AG04450 (cell line): ENCODE measurements at places on chromosomes 12 and 14.

- DNase-seq: no peak
These were observed 957.5 kb downstream of the SLC6A15 start for GRCh38 chr12:83954956-83955601.

DNA sequence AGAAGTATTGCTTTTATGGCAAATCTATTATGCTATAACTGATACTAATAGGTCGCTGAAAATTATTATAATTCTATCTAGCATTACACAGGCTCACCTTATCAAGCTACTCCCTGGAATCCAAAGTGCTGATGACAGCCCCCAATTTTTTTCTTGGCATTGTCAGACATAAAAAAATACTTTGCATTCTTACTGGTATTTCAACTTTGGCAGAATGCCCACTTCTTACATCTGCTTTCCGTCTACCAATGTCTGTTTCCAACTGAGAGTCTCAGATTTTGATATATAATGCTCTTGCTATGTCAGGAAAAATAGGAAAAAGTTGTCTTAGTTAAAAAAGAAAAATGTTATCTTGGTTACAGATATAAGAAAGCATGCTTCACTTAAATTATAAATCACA lies 615.4 kb downstream of the C12orf50 start:
- no peak for DNase-seq

GRCh38 chr14:92460916-92461579 lies 52.5 kb upstream of the RIN3 start:
- no peak for DNase-seq

- DNase-seq: no peak
These were observed 33.3 kb upstream of the MSI1 start for GRCh38 chr12:120402217-120402616.

DNA sequence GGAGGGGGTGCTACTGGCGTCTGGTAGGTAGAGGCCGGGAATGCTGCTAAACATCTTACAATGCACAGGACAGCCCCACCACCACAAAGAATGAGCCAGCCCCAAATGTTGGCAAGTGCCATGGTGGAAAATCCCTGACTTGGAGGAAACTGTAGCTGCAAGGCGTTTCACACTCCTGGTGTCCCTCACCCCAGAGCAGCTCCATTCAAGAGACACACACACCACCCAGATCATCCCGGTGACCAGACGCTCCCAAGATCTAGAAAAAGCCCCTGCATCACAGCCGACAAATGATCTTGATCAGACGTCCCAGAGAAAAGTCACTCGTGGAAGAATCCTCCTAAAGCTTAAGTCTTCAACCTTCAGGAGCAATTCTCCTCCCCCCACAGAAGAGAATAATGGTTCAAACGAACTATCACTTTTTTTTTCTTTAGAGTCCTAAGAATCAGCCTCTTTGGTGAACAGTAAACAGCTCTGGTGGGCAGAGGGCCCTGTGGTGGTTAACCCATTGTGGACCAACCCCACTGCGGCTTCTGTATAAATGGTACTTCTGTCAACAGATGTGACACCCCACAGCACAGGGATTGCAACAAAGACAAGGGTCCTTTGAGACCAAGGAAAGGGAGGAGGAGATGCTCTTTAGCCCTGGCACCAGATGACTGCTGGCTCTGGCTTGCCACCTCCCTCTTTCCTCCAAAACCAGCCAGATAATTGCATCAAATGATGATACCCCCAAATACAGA lies 2.7 kb downstream of the GLTP start:
- DNase-seq: no peak

- DNase-seq: no peak
These were observed 5.5 kb downstream of the ASCL1 start for GRCh38 chr12:102962986-102963385.

DNA sequence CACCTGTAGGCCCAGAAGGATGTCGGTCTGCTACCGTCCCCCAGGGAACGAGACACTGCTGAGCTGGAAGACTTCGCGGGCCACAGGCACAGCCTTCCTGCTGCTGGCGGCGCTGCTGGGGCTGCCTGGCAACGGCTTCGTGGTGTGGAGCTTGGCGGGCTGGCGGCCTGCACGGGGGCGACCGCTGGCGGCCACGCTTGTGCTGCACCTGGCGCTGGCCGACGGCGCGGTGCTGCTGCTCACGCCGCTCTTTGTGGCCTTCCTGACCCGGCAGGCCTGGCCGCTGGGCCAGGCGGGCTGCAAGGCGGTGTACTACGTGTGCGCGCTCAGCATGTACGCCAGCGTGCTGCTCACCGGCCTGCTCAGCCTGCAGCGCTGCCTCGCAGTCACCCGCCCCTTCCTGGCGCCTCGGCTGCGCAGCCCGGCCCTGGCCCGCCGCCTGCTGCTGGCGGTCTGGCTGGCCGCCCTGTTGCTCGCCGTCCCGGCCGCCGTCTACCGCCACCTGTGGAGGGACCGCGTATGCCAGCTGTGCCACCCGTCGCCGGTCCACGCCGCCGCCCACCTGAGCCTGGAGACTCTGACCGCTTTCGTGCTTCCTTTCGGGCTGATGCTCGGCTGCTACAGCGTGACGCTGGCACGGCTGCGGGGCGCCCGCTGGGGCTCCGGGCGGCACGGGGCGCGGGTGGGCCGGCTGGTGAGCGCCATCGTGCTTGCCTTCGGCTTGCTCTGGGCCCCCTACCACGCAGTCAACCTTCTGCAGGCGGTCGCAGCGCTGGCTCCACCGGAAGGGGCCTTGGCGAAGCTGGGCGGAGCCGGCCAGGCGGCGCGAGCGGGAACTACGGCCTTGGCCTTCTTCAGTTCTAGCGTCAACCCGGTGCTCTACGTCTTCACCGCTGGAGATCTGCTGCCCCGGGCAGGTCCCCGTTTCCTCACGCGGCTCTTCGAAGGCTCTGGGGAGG lies at the start of gene LTB4R:
Gene LTB4R (plus strand): TSS at position 857 of the 959 bp plus-strand sequence. CDS start 4,150 bp downstream, outside the sequence.
- DNase-seq: no peak

DNA sequence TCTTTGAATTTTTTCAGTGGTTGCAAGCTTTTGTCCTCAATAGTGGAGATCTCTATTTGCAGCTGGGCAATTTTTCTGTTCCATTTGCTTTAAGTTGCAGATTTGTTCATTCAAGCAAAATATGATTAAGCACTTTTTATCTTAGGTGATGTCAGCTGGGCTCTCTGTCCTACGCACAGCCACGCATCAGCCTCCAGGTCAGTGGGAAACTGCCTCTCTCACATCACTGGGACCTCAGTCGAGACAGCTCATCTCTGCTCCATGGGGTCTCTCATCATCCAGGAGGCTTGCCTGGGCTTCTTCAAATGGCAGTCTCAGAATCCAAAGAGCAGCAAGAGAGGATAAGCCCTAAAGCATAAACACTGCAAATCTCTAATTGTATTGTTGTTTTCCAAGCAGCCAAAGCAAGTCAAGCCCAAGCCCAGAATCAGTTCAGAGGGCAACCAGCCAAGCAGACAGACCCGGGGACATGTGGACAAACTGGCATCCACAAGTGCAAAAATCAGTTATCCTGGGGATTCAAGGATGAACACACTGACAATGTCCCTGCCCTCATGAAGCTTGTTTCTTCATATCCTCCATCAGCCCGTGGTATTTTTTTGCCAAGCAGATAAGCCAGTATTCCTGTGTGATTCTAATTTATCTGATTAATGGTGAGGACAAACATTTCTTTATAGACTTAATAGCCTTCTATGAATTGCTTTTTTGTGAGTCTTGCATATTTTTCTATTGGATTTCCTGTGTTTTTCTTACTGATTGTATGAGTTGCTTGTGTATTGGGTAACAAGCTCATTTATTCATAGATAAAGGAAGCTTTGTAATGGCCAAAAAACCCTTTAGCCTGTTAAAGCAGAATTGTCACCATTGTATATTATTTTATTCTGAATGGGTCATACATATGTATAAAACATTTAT lies 262.5 kb downstream of the GXYLT1 start:
- no peak for DNase-seq

DNA sequence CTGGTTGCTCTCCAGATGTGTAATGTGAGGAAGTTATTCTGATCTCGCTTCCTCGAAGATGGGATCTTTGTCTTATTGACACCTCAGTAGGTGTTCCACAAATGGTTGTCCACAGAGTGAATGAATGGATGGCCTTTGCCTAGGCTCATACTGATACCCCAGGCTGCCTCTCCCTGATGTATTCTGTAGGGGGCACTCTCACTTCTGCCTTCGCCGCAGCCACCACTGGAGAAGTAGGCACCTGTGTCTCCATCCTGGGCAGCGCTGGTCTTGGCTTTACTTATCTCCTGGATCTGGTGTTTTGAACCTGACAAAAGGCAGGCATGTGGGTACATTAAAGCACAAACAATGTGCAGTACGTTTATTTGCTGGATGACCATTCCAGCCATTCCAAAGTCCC lies 82.1 kb downstream of the ZFP36L1 start:
- no peak for DNase-seq

- DNase-seq: peak; percentile 47
These were observed at the start of gene KIF21A for GRCh38 chr12:39443081-39443928. Gene KIF21A, minus strand, starts transcription at chr12:39443120. Its CDS starts 150 bp downstream, at chr12:39442970.

DNA sequence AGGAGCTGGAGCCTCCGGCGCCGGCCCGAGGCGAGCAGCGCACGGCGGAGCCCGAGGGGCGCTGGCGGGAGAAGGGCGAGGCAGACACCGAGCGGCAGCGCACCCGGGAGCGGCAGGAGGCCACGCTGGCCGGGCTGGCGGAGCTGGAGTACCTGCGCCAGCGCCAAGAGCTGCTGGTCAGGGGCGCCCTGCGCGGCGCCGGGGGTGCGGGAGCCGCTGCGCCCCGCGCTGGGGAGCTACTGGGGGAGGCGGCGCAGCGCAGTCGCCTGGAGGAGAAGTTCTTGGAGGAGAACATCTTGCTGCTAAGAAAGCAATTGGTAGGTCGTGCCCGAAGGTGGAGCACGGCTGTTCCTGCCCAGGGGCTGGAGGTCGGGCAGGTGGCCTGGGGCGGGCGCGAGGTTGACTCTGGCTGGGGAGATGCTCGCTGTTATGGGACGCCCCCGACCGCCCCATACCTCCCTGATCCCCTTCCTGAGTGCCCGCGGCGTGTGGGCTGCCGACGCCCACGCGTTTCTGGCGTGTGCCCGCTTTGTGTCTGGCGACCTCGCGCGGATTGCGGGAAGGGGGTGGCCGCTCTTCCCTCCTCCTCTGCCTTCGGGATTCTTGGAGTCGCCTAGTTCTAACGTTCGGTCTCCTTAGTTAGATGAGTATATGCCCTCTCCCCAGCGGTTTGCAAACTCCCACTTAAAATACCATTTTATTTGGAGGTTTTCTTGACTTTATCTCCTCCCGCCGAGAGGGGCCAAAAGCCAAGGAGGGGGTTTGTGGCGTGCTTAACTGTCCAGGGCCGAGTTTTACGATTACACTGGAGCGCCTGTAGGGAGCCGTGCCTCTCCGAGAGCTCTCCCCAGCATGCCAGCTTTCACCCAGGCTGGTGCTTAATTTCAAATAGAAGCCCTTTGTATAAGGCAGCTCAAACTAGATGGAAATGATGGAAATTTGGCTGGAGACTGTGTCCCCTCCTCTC lies 752 bp downstream of the DACT1 start:
- no peak for DNase-seq

GRCh38 chr12:73656375-73656774 lies 881.3 kb upstream of the ATXN7L3B start:
- DNase-seq: no peak

GRCh38 chr12:123997033-123997822 lies 24.2 kb downstream of the ZNF664 start:
- DNase-seq: no peak

- no peak for DNase-seq
These were observed 157.2 kb downstream of the ANO4 start for GRCh38 chr12:100951756-100952155.

- DNase-seq: no peak
These were observed 305.1 kb upstream of the GARIN2 start for GRCh38 chr14:66884149-66884548.

DNA sequence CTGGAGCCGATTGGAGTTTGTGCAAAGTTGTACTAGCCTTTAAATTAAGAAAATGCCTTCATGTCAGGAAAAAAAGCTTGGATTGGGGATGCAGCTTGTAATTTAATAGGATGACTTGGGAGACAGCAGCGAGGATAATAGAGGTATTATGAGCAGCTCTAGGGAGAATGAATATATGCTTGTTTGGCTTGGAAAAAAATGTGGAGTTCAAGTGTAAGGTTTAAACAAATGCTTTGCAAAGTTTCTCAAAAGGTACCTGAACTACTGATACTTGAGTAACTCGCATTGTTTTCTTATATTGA lies 65.3 kb upstream of the RASSF3 start:
- no peak for DNase-seq

DNA sequence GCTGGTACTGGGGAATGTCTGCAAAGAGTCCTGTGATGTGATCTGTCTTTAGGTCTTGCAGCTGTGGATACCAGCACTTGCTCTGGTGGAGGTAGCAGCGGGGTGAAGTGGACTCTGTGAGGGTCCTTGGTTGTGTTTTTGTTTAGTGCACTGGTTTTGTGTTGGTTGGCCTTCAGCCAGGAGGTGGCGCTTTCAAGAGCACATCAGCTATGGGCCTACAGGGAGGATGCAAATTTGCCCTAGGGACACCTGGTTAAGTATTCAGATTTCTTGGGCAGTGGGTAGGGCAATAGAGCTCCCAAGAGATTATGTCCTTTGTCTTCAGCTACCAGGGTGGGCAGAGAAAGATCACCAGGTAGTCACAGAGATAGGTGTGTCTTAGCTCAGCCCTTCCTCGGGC lies 63.8 kb downstream of the PTGER2 start:
- DNase-seq: no peak

DNA sequence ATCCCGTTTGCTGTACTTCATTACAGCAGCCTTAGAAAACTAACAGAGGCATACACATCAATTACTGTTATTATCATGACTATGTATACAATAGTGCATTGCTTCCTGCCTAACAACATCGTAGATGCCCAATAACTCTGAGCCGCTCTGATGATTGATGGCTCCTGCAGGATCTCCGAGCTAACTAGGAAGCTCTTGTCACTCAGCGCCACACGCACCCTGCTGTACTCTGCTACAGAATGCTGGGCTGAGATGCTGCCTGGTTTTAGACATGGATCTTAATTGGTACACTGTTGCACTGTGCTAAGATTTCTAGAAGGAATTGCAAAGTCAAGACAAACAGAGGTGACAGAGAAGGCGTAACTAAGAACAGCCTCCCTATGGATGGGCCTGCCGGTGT lies 169.3 kb downstream of the SLC15A4 start:
- no peak for DNase-seq

GRCh38 chr14:24837280-24838046 lies 203.5 kb upstream of the GZMB start:
- DNase-seq: no peak

DNA sequence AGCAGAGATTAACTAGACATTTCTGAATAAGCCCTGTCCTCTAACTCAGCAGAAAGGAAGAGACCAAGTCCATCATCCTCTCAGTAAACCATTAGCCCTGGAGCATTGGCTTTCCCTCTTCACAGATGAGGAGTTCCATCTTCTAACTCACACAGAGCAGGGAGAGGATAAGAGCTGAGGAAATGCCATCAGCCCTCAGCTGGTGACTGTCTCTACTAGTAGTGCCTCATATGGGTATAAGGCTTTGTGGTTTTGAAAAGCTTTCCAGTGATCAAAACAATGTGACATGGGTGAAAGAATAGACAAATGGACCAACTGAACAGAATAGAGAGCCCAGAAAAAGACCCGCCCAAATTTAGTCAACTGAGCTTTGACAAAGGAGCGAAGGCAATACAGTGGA lies 197.2 kb upstream of the NUDT4 start:
- DNase-seq: no peak

- DNase-seq: no peak
These were observed 850.8 kb downstream of the TMTC2 start for GRCh38 chr12:83537428-83538053.
